Stimulated activated CD8-positive, alpha-beta memory T cell treated with anti-CD3 and anti-CD28 coated beads, Interleukin-4, amount 100 ng/mL, for 4 hours (primary cell): ENCODE measurements at places on chromosomes 3 and 15.

- no peak for DNase-seq
Observed at GRCh38 chr3:20772869-20773268, 586.9 kb upstream of the SGO1 start.

GRCh38 chr15:70597056-70597603 lies 166.2 kb downstream of the UACA start:
- DNase-seq, result no peak

- no peak for DNase-seq
Observed at GRCh38 chr15:34353627-34354026, 10.5 kb downstream of the NUTM1 start.

DNA sequence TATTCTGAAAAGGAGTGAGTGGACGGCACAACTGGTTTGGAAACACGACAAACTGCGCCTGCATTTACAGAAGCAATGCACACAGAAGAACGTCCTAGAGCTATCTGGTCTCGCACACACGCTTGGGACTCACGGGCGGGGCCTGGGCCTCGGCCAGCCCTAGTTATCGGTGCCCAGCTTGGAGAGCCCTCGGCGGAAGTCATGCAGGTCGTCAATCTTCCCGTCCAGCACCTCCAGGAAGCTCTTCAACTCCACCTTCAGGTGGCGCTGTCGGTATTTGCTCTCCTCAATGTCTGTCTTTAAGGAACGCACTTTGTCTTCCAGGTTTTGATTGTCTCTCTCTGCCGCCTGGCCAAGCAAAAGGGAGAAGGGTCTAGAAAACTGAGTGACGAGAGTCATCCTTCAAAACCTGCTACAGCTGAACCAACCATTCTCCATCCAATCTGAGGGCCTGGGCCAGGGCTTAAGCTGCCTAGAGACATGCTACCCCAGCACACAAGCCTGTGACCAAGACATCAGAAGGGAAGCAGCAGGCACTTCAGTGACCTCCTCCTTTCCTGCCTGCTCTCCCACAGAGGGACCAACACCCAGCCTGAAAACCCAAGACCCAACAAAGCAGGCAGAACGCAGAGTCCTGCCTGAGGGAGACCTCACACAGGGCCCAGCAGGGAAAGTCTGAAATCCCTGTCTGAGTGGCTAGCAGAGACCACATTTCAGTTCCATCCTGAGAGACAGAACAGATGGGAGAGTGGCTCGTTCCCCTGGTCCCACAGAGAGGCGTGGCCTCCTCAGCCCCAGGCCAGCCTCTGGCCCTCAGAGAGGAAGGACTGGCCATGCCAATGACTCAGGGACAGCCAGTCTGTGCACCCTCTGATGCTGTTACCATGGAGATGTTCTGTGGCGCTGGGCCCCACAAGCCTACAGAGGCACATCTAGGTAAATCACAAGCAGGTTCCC lies 40.4 kb downstream of the WHAMM start:
- DNase-seq, result no peak

DNA sequence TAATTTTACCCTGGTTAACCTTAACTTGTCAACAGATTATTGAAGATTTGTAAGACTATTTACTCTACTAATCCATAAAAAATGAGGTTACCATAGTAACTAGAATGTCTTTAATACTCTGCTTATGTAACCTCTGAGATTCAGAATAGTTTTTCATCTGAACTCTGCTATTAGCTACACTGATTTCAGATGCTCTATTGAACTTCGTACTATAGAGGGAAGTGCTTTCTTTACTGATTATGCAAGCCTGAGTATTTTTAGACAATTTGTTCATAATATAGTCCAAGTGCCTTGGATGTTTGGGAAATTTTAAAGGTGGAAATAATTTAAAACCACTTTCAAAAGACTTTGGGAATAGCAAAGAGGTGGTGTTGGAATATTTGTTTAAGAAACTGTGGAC lies 107.9 kb upstream of the GBE1 start:
- no peak for DNase-seq

DNA sequence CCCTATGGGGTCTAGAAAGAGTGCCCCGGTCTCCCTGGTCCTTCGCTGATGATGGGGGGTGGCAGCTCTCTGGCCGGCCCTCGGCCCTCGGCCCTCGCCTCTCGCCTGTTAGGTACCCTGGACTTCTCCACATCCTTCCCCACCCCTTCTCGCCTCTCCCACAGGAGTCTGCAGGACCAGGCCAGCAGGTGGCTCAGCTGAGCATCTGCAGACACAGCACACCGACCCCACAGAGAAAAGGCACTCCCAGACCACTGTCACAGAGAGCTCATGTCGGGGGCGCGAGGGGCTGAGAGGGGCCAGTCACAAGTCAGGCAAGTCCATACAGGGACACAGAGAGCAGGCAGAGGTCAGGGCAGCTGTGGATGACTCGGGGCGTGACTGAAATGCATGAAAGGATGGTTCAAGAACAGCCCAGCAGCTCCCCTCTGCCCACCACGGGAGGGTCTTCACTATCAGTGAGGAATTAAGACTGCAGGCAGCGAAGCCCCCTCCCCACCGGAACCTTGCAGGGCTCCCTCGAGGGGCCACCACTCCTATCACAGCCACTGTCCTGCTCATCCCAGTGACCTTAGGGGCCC lies 181.7 kb upstream of the NSMCE3 start:
- DNase-seq, result no peak

GRCh38 chr3:194125442-194125841 lies 10.5 kb upstream of the HES1 start:
- no peak for DNase-seq

DNA sequence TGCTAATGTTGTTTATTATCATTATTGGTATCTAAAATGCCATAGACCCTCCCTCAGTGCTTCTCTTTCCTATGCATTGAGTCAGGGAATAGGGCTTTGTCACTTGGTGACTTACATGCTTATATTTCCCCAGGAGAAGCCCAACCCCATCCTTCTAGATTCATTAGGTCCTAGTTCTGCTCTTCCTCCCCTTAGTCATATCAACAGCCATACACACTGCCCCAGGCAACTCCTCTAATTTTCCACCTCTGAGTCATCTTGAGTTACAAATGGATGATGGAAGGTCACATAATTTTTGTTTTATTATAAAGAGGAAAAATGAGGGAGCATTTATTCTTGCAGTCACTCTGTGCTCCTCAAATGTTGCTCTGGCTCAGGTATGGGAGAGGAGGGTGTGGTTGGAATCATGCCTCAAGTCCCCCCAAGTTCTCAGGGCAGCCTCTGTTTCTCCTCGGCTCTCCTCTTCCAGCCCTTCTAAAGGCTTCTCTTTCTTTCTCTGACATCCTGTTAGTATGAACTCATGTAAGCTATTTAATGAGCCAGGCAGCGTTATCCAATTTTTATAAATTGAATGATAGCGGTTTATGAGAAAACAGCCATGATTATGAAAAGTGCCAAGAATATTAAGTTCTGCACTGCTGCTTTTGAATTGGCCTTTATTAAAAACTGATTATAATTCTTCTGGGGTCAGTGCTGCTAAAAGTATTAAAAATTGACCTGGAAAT lies 45.6 kb upstream of the FSTL1 start:
- no peak for DNase-seq

- no peak for DNase-seq
Observed at GRCh38 chr3:101512396-101512645, 691 bp downstream of the SENP7 start.

GRCh38 chr15:73019601-73020146 lies 32.6 kb upstream of the NEO1 start:
- DNase-seq, result no peak

- no peak for DNase-seq
Observed at GRCh38 chr3:152538518-152538917, 269.8 kb downstream of the MBNL1 start.

DNA sequence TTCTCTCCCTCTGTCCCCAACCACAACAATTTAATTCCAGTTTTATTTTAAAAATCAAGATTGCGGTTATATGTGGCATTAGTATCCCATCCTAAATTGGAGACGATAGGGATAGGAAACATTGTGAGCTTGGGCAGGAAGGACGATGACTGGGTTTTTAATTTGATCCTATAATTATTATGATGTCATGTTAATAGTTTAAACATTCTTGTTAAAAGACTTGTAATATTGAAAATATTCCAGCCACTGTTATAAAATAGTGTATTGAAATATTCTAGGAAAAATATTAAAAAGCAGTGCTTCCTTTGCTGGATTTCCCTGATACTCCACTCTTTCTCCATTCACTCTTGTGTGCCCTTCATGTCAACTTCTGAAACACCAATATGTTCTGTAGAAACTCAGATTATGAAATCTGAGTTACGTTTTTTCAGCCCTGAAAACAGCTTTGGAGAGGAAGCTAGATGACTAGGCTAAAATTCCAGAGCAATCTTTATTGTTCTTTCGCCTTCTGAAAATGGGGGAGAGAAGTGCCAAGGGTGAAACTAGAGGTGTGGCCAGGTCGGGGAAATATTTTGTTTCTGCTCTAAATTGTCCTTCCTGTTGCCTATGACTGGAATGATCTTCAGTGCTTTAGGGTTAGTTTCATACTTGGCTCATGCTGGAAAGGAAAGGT lies 46.1 kb upstream of the MAP3K13 start:
- DNase-seq, result no peak

GRCh38 chr15:64740311-64741170 lies 34.8 kb downstream of the RBPMS2 start:
- no peak for DNase-seq

DNA sequence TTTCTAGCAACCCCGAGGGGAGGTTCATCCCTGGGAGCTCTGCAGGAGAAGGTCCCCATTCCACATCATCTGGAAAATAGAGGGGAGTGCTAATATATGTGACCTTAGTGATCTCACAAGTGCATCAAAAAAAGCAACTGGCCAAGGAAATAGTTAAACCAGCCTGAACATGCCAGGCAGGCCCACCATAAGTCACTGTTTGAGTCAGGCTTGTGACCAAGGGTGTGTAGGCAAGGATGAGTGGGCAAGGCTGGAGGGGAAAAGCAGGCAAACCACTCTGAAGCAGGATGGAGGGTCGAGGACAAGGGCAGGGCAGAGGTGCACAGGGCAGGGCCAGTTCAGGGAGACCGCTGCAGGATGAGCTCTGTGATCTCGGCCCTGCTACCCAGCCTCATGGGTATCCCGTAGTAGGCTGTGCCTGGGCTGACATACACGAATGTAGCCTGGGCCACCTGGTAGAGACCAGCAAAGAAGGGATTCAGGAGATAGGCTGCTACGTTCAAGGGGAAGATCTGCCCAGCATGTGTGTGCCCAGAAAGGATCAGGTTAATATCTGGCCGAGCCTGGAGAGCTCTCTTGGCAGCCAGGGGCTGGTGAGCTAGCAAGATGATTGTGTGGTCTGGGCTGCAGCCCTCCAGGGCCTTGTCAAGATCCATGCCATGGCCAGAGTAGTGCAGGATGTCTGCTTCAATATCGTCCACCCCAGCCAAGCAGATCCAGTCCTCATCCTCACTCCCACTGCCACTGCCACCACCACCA lies 4.3 kb downstream of the GLB1 start:
- no peak for DNase-seq

DNA sequence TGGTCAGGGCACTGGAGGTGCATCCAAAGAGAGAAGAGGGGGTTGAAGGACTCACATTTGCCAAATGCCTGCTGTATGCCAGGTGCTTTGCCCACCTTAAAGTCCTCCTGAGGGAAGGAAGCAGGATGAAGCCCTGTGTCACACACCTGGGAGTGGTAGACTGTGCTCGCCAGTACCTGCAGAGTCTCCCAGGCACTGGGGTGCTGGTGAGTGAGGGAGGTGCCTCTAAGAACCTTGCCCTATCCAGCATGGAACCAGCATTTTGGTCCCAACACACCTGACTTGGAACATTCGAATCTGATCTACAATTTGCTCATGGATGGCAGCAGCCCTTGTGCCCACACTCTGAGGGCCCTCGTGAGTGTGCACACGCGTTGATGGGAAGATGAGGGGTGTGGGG lies 76.7 kb downstream of the SEC22A start:
- no peak for DNase-seq

- no peak for DNase-seq
Observed at GRCh38 chr3:138775254-138775595, 59.5 kb downstream of the PIK3CB start.

DNA sequence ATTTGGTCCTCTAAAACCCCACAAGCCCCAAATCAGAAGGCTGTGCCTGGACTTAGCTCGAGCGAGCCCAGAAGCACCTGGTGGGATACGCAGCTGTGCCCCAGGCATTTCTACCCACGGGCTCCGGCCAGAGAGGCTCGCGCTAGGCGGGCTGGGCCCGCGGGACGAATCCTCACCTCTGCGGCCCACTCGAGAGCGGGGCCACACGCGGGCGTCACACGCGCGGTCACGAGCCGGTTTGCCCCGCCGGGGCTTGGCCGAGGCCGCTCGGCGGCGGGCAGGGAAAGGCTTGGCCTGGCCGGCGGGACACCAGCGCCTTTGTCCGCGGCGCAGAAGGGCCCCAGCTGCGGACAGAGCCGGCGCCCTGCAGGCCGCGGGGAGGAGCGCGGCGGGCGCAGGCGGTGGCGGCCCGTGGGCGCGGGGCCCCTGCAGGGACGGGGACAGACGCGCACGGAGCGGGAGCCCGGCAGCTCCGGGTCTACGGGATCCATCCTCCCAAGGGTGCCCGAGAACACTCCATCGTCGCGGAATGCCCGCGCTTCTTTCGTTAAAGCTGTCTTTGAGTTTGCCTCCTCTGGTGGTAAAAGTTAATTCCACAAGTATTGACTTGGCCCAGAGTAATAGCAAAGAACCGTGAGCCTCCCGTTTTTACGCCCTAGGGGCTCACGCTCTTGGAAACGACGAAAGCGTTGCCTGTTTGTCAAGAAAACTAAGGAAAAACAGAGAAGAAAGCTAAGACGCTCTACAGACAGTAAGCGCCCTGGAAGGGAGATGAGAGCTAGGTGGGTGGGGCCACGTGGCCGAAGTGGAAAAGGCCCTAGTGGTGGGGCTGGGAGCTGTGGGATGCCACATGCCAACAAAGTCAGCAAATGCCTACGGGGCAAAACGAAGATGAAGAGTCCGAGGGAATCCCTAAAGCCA lies 26.4 kb downstream of the TYRO3 start:
- peak; percentile 6 for DNase-seq

DNA sequence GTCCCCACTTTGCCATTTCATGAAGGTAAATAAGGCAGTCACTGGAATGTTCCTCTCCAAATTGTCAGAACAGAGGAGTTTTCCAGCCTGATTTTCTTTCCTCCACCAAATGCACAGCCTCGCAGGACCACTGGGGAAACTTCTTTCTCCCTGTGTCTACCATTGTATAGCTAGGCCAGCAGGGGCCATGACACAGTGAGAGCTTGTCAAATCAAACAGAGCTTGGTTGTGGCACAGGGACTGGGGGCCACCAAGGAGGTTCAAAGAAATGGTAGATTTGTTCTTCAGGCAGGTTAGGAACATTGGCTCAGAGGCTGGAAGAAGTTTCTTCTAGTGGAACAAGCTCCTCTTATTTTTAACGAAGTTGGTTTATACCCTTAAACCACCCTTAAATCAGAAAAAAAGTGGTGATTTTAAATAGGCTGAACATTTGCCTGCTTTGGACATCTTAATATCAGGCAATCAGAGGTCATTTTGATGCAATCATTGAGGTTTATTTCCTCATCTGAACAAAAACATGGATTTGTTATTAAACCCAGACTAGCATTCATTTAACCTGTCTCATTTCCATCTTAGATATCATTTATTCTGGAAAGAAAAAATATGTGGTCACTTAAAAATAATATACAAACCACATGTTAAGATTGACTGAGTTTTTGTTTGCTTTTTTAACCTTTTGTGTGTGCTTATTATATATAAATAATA lies 105.6 kb downstream of the GTPBP8 start:
- no peak for DNase-seq

- DNase-seq, result no peak
Observed at GRCh38 chr15:78306176-78306774, 6.9 kb upstream of the SKIC8 start.
